ENCODE measurements at places on chromosomes 5 and 9.
A peak's percentile ranks its signal among the peaks of the same experiment; 100 is the strongest.

GRCh38 chr5:51821697-51822096 is 438.4 kb downstream of the ISL1 start:
- no peak for DNase-seq

GRCh38 chr5:6404129-6404528 is 25.8 kb upstream of the MED10 start:
- DNase-seq, result no peak

- no peak for DNase-seq
Measured at GRCh38 chr9:126125992-126126409, 200.6 kb upstream of the MVB12B start.

GRCh38 chr5:141941307-141941706 is 16.7 kb downstream of the PCDH12 start:
- no peak for DNase-seq

DNA sequence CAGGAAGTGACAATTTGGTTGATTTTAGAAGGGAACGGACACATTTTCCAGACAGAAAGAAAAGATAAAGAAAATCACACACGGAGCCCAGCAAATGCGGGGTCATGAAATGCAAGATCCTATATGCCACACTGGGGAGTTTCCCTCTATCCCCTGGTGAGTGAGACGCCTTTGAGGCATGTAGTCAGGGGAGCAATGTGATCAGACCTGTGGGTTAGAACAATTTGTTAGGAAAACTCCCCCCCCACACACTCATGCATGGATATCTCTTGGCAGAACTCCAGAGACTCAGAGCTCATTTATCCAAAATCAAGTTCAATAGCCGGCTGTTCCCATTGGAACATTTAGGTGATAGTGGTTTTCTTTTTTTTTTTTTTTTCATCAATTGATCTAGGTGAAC is 71.7 kb upstream of the TRIO start:
- DNase-seq, result no peak

DNA sequence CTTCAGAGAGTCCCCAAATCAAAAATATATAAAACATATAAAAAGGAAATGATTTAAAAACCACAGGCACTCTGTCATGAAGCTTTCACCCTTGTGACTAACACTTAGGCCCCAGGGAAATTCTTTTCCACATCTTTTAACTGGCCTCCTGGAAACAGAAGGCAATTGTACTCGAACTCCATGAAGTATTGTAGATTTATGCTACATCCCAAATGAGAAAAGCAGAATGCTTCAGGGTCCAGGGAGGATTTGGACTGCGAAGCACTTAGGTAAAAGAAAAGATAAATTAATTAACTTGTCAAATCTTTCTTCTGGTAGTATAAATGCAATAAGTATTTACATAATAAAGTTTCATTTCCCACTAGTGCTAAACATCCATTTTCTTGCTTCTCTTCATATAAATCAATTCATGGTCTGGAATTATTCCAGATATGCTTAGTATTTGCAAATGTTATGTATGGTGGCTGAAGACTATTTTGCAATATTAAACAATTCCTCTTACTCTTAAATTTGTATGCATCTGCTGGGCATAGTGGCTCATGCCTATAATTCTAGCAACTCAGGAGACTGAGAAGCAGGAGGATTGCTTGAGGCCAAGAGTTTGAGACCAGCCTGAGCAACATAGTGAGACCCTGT is 64.9 kb upstream of the ELL2 start:
- peak; percentile 94 for DNase-seq
